Vagina (tissue), 2 donors: ENCODE measurements at places on chromosomes 5 and 9. TPM values are rescaled to one million over a fixed set of nuclear protein-coding genes. Genes with fewer than 3 reads are reported as not detected.

GRCh38 chr9:104903609-104904008, 24.3 kb downstream of the ABCA1 start:
- H3K4me3 ChIP-seq, result no peak overlapping the region
- H3K36me3 ChIP-seq, result no peaks in the 10 kb centered on the region
- no peaks in the 10 kb centered on the region for H3K27me3 ChIP-seq

- DNase-seq, result peak; percentile 25
- no peaks in the 10 kb centered on the region for H3K4me1 ChIP-seq
- H3K4me3 ChIP-seq, result no peak overlapping the region
- no peaks in the 10 kb centered on the region for H3K27me3 ChIP-seq
These were observed 145.1 kb upstream of the PANK3 start for GRCh38 chr5:168724227-168724626.

PFN3 gene
- not detected for total RNA-seq

TAF11L10 gene
- not detected for total RNA-seq
